Ovary (tissue), 10 donors: ENCODE measurements at places on chromosomes 16 and 17.

DNA sequence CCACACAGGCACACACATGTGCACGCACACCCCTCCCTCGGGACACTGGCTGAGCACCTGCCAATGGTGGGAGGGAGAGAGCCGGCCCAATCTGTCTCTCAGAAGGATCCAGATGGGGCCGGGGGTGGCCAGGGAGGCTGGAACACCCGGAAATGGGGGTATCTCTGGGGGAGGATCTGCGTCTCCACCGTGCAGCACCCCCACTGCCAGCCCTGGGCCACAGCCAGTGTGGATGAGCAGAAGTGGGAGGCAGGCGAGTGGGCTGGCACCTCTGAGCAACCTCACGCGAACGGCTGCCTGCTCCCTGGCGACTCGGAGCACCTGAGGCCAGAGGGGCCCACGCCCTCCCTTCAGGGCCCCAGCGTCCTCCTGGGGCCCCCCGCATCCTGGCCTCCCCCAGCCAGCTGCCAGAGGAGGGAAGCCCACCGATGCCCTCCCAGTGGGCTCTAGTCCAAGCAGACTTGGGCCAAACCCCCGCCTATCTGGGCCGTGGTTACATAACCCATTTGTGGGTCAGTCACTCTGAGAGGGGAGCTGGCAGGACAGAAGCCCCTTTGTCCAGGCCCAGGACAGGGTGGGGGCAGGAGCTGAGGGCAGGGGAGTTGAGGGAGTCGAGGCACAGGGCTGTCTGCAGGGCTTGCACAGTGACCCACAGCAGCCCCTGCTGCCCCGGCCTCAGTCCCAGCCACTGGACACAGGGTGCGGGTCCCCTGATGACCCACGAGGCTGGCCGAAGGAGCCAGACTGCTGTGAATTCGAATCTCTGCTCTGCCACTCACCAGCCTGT is 5.6 kb downstream of the CASKIN1 start:
- no peak overlapping the region for H3K4me3 ChIP-seq
- H3K4me1 ChIP-seq = no peaks in the 10 kb centered on the region
- no peak overlapping the region for H3K27ac ChIP-seq
- no peak for DNase-seq

- H3K36me3 ChIP-seq = no peaks in the 10 kb centered on the region
- no peak overlapping the region for H3K27ac ChIP-seq
- no peaks in the 10 kb centered on the region for H3K4me1 ChIP-seq
- DNase-seq = peak; percentile 74
These were observed 50.4 kb downstream of the OR1D5 start for GRCh38 chr17:3012926-3013581.

GRCh38 chr17:19672009-19672750 is 23.6 kb downstream of the ALDH3A2 start:
- no peaks in the 10 kb centered on the region for H3K4me1 ChIP-seq
- no peak overlapping the region for H3K4me3 ChIP-seq
- H3K27ac ChIP-seq = no peak overlapping the region
- H3K36me3 ChIP-seq = no peaks in the 10 kb centered on the region
- H3K27me3 ChIP-seq = no peaks in the 10 kb centered on the region

DNA sequence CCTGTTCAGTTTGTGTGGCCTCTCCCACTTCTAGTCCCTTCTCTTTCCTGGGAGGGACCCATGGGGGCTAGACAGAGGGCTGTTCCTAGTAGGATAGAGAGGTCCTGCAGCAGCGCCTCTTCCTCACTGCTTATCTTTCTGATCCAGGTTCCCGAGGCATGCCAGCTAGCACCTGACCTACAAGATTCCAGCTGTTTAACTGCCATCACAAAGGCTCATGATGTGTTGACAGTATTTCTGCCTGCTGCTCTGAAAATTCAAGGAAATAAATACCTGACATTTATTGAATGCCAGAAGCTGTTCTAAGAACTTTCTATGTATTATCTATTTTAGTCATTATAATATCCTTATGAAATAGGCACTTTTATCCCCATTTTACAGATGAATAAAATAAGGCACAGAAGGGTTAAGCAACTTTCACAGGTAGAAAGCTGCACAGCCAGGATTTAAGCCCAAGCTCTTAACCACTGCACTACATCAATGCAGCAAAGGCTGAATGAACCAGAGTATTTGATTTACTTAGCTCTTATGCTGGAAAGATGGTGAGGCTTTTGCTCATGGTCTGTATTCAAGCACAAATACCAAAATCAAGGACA is 38.8 kb downstream of the HEATR6 start:
- no peaks in the 10 kb centered on the region for H3K36me3 ChIP-seq
- H3K4me1 ChIP-seq = peaks cover 1% of the 10 kb centered on the region
- H3K27me3 ChIP-seq = no peaks in the 10 kb centered on the region
- no peak overlapping the region for H3K4me3 ChIP-seq
- no peak for DNase-seq
